ENCODE measurements at places on chromosomes 1 and 21.

GRCh38 chr1:119966020-119966419 is 69.7 kb upstream of the ADAM30 start:
- no peak overlapping the region for H3K4me3 ChIP-seq
- no peak overlapping the region for H3K27ac ChIP-seq
- H3K36me3 ChIP-seq = peaks cover 62% of the 10 kb centered on the region
- peaks cover 10% of the 10 kb centered on the region for H3K4me1 ChIP-seq
- H3K27me3 ChIP-seq = no peaks in the 10 kb centered on the region

DNA sequence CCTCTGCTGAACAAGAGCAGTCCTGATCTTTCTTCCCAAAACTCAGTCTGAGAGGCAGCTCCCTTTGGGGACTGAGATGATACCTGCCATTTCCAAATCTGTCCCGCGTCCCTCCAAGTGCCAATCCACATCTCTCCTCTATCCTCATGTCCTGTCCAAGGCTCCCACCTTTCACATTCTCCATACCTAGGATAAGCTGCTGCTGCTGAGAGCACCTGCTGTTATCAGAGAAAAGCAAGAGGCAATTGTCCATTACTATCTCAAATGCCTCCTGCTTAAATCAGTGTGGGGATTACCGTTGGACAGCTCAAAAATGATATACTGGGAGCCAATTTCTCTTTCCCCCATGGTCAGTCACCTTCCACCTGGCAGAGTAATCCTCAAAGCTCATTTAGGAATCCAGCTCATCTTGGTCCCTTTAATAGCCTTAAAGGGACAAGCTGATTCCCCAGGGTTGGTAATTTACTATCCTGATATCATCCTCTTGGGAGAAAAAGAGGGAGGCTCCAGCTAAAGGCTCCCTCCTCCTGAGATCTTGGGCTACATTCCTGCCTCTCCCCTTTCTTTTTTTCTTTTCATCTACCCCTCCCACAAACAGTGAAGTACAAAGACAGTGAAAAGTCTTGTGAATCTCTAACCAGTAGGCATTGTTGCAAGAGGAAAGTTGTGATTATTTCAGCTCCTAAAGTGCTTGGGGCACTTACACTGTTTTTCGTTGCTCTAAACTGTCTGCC is 278.1 kb upstream of the CAMK1G start:
- H3K4me3 ChIP-seq = no peak overlapping the region
- no peak for DNase-seq
- peaks cover 29% of the 10 kb centered on the region for H3K4me1 ChIP-seq
- H3K27ac ChIP-seq = no peak overlapping the region
- peaks cover 49% of the 10 kb centered on the region for H3K27me3 ChIP-seq
- H3K36me3 ChIP-seq = no peaks in the 10 kb centered on the region

- H3K4me3 ChIP-seq = no peak overlapping the region
- H3K36me3 ChIP-seq = no peaks in the 10 kb centered on the region
- peaks cover 5% of the 10 kb centered on the region for H3K4me1 ChIP-seq
- no peak overlapping the region for H3K27ac ChIP-seq
- no peak for DNase-seq
Observed at GRCh38 chr1:197224160-197224559, 43.9 kb upstream of the CRB1 start.

DNA sequence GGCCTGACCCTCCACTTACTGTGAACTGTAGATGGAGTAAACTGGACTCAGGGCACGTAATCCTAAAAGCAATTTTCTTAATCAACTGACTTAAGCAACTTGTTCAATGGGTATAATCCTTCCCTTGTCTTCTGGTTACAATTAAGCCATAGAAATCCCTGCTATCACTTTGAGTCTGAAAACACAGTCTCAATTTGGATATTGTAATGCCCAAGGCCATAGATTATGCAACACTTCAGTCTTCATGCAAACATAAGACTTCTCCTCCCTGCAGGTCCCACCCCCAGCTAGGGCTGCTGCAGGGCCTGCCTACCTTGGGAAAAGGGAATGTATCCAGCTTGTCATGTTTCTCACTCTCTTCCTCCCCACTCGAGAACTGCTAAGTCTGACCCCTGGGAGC is 6.2 kb upstream of the SLC5A9 start:
- H3K4me1 ChIP-seq = no peaks in the 10 kb centered on the region
- no peak for DNase-seq
- H3K27me3 ChIP-seq = peaks cover 74% of the 10 kb centered on the region
- no peak overlapping the region for H3K4me3 ChIP-seq
- H3K36me3 ChIP-seq = no peaks in the 10 kb centered on the region
- no peak overlapping the region for H3K27ac ChIP-seq

DNA sequence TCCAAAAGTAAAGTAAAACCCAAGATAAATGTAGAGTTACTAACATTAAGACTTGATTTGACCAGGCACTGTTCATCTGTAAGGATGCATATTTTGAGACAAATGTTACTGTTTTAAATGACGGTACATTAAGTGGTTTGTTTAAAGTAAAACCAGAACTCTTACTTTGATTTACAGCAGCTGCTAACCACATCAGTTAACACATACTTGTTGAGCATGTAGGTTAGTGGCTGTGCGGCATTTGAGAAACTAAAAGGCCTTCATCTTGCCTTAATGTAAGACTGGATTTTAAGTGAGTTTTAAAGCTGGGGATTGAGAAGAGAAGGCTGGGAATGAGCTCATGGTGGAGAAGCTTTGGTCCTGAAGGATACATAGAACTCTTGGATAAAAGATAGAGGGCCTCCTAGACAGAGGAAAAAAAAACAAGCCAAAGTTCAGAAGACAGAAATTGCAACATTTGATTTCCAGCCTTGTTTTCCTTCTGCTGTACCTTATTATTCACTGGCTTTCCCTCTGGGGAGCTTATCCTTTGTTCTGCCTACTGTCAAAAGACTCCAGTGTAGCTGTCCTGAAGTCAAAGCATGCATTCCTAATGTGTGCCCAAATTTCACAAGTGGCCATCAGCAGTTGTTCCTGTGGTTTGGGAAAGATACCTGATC is 66.6 kb downstream of the MTR start:
- H3K4me1 ChIP-seq = peaks cover 8% of the 10 kb centered on the region
- H3K27me3 ChIP-seq = no peaks in the 10 kb centered on the region
- peak overlapping the region; percentile 3 for H3K27ac ChIP-seq
- H3K36me3 ChIP-seq = peaks cover 75% of the 10 kb centered on the region

DNA sequence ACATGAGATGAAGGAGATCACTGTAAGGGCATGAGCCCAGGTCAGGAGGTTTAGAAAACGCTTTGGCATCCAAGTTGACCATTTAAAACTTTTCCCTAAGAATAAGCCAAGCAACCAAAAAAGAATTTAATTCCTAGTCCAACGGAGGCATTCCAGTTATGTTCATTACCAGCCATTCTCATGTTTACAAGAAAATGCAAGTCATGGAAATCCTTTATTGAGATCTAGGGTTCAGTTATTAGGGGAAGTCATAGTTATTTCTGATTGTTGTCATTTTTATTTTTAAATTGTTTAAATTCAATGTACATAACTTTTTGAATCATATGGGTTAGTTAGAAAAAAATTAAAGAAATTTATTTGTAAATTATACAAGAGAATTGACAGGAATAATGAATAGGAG is 24.5 kb downstream of the CFHR5 start:
- H3K27me3 ChIP-seq = no peaks in the 10 kb centered on the region
- H3K36me3 ChIP-seq = no peaks in the 10 kb centered on the region
- no peak overlapping the region for H3K4me3 ChIP-seq
- no peak for DNase-seq
- peaks cover 4% of the 10 kb centered on the region for H3K4me1 ChIP-seq
- no peak overlapping the region for H3K27ac ChIP-seq

- DNase-seq = no peak
- peaks cover 67% of the 10 kb centered on the region for H3K4me1 ChIP-seq
- H3K27me3 ChIP-seq = no peaks in the 10 kb centered on the region
- no peak overlapping the region for H3K4me3 ChIP-seq
- H3K36me3 ChIP-seq = no peaks in the 10 kb centered on the region
- no peak overlapping the region for H3K27ac ChIP-seq
Observed at GRCh38 chr1:56433056-56433577, 146.2 kb downstream of the PLPP3 start.

- no peaks in the 10 kb centered on the region for H3K36me3 ChIP-seq
- no peaks in the 10 kb centered on the region for H3K27me3 ChIP-seq
- H3K4me1 ChIP-seq = no peaks in the 10 kb centered on the region
- no peak overlapping the region for H3K4me3 ChIP-seq
- no peak overlapping the region for H3K27ac ChIP-seq
Observed at GRCh38 chr1:43789604-43790550, 82.5 kb downstream of the ST3GAL3 start.

DNA sequence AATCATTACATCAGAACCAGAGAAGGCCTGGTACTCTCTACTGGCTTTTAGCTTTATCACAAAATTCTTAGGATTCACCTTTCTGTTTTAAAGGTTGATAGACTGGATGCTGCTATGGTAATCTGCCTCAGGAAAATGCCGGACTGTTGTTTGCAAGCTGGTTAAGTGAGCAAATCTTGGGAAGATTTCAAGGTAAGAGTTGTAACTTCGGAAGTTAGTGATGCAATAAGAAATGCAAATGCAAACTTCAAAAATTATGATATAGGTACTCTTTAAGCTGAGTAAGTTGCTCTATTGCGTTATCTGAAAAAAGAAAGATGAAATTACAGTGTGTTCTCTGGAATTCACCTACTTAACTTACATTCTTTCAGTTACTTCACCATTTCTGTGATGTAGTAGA is 4.4 kb upstream of the SLC16A1 start:
- H3K27ac ChIP-seq = no peak overlapping the region
- H3K36me3 ChIP-seq = peaks cover 18% of the 10 kb centered on the region
- no peak overlapping the region for H3K4me3 ChIP-seq
- DNase-seq = no peak
- peaks cover 20% of the 10 kb centered on the region for H3K4me1 ChIP-seq
- no peaks in the 10 kb centered on the region for H3K27me3 ChIP-seq

DNA sequence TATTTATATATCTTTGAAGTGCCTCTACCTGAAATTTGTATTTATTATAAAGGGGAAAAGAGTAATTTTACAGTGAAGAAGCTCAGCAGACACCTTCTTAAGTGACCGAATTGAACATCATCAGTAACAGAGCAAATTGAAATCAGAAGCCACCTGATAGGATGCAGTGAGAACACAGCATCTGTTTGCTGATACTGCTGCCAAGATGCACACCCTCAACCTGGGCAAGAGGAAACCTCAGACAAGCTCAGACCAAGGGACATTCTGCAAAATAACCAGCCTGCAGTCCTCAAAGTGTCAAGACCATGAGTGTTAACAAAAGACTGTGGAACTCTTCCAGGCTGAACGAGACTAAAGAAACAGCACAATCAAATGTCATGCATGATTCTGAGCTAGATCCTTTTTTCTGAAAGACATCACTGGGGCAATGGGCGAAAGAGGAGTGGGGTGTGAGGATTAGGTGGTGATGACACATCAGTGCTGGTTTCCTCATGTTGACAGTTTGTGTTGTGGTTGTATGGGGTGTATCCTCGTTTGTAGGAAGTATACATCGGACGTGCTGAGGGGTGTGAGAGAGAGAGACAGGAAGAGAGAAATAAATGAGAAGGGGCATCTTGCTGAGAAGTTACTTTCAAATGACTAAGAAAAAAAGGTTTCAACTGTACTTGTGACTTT is 103.7 kb downstream of the ABCA4 start:
- no peaks in the 10 kb centered on the region for H3K36me3 ChIP-seq
- no peak for DNase-seq
- H3K4me3 ChIP-seq = no peak overlapping the region
- no peaks in the 10 kb centered on the region for H3K27me3 ChIP-seq
- H3K27ac ChIP-seq = no peak overlapping the region

GRCh38 chr1:11198851-11199594 is 9.9 kb downstream of the ANGPTL7 start:
- no peaks in the 10 kb centered on the region for H3K27me3 ChIP-seq
- H3K27ac ChIP-seq = no peak overlapping the region
- no peak for DNase-seq
- H3K4me1 ChIP-seq = no peaks in the 10 kb centered on the region
- H3K4me3 ChIP-seq = no peak overlapping the region

DNA sequence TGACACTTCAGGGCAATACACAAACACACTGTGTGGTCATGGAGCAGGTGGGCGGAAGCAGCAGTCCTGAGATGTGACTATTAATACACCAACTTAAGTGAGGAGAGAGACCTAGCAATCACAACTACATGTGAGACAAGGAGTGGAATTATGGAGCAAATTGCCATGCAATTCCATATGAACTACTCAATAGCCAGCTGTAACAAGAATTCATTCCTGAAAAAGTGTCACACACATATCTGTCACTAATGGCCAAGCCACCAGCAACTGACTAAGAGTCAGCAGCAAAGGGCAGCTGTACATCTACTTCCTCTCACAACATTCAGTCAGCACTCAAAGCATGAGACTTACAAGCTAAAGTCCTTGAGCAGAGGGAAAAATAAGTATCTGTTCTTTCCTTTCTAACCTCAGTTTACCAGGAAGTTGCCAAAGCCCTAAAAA is 46.2 kb downstream of the GPR3 start:
- peaks cover 33% of the 10 kb centered on the region for H3K4me1 ChIP-seq
- peaks cover 3% of the 10 kb centered on the region for H3K36me3 ChIP-seq
- H3K4me3 ChIP-seq = no peak overlapping the region
- H3K27ac ChIP-seq = no peak overlapping the region
- DNase-seq = no peak

DNA sequence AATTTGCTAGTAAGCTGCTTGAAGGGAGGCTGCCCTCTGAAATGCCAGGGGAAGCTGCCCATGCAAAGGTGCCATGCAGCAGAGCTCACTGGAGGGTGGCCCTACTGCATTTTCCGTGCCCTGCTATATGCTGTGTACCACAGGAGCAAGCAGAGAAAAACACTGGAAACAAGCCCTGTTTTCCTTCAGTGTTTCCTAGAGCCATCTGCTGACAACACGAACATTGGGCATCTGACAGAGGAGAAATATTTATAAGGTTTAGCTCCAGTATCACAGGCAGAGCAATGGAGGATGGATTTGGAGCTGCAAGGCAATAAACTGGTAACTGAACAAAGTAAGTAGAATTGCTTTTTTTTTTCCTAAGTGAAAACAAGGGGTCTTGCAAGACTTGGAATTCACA is 198.4 kb downstream of the USP25 start:
- H3K27ac ChIP-seq = no peak overlapping the region
- H3K4me1 ChIP-seq = peaks cover 27% of the 10 kb centered on the region
- H3K36me3 ChIP-seq = peaks cover 4% of the 10 kb centered on the region
- no peak for DNase-seq
- no peaks in the 10 kb centered on the region for H3K27me3 ChIP-seq
- no peak overlapping the region for H3K4me3 ChIP-seq

GRCh38 chr1:64220241-64220640 is 16.8 kb downstream of the UBE2U start:
- no peaks in the 10 kb centered on the region for H3K27me3 ChIP-seq
- H3K4me1 ChIP-seq = peaks cover 10% of the 10 kb centered on the region
- H3K4me3 ChIP-seq = no peak overlapping the region
- no peak for DNase-seq
- no peak overlapping the region for H3K27ac ChIP-seq

GRCh38 chr1:204621996-204622395 is 63.5 kb downstream of the LRRN2 start:
- H3K27ac ChIP-seq = no peak overlapping the region
- H3K27me3 ChIP-seq = peaks cover 16% of the 10 kb centered on the region
- DNase-seq = no peak
- H3K36me3 ChIP-seq = no peaks in the 10 kb centered on the region
- no peak overlapping the region for H3K4me3 ChIP-seq
